ENCODE measurements at places on chromosomes 12 and 14.
A peak's percentile ranks its signal among the peaks of the same experiment; 100 is the strongest.

- no peak for DNase-seq
These were observed 134.4 kb downstream of the CFAP54 start for GRCh38 chr12:96623656-96624217.

DNA sequence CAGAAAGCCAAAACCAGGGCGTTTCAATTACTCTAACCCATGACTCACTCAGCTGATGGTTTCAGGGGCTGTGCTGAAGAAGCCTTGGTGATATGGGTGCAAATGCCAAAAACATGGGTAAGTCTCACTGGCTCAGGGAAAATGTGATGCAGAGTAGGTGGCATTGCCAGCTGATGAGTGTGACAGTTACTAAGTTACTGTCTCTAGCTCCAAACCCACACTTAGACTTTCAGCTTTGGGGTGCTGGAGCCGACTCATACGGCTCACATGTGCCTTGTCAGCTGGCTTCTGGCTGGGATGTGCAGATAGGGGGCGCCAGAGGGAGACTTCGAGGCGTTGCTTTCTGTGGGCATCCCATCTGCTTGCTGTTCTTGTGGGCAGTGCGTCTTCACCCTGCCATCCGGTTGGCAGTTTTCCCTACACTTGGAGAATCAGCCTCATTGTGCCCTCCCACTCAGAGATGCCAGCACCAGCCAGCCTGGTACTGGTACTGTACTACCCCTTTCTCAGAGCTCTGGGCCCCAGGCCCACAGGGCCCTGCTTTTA is 11.1 kb upstream of the KRT7 start:
- peak; percentile 57 for DNase-seq

DNA sequence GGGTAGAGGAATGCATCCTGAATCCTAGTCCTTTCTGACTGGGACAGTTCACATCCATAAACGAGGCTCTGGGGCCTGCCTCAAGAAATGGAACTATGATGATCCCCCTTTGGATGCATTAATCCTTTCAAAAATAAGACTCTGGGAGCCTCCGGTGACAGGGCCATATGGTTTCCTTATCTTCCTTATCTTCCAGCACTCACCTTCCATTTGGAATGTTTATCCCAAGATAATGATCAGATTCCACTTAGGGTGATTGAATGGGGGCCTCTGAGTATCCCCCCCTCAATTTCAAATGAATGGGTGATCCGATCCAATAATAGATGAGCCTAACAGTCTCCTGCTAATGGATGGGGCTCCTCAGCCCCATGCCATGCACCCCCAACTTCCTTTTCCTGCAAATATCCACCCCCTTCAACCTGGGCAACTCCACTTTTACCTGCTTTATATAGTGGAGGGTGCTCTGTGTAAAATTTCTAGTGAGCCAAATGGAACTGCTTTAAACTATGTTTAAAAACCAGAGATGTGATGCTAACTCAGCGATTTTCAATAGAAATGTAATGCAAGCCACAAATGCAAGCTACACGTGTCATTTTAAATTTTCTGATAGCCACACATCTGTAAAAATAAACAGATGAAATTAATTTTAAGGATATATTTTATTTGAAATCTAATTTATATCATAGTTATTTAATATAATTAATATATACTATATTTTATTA is 157.8 kb downstream of the ZFP36L1 start:
- no peak for DNase-seq

DNA sequence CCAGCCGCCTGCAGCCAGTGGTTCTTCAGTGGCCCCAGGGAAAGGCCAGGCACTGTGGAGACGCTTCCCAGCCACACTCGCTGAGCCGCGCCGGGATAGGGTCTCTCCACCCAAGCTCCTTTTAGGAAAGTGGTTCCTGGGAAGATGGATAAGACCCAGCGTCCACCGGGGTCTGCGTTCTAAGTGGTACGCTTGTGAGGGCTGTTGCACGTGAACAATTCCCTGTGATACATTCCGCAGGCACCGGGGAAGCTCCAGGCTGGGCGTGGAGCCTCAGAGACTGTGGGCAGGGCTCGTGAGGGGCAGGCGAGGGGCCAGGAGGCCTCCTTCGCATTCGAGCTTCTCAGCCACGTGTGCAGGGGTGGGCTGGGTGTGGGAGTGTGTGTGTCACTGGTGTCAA is 48.4 kb downstream of the GALNT9 start:
- no peak for DNase-seq

- no peak for DNase-seq
These were observed 20.0 kb downstream of the SLC15A4 start for GRCh38 chr12:128803788-128804187.

GRCh38 chr14:29955087-29955486 is 27.4 kb upstream of the PRKD1 start:
- no peak for DNase-seq

GRCh38 chr14:59325906-59326305 is 137.4 kb downstream of the DAAM1 start:
- DNase-seq = no peak

DNA sequence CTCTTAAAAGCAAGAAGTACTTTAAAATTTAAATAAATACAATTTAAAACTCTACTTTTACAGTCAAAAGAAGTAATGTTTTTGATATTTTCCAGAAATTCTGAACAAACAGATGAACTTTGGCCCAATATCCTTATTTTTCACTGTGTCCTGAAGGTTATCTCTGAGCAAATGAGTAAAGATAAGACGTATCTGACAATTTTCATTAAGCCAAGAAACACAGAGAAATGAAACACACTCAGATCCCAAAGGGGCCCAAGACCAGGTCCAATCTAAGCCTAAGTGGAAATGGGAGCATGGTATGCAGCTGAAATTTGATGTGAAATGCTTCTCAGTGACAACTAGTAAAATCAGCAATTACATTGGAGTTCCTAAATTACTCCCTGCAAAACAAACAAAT is 105.6 kb upstream of the COCH start:
- no peak for DNase-seq

DNA sequence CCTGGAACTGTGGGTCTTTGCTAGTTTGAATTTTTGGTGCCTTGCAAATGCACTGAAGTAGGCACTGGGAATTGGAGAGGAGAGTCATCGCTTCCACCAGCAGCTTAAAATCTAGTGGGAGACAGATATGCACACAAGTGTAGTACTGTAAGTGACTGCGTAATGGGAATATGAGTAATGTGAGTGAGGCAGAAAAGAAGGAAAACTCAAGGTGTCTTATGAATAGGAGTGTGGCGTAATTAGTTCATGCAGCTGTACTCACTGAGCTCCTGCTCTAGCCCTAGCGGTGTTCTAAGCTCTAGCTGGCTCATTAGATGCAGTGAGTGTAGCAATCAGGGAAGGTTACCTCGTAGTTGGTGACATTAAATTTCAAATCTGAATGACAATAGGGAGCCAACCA is 2.8 kb downstream of the TCP11L2 start:
- no peak for DNase-seq

GRCh38 chr12:28079539-28079938 is 107.0 kb upstream of the PTHLH start:
- no peak for DNase-seq

DNA sequence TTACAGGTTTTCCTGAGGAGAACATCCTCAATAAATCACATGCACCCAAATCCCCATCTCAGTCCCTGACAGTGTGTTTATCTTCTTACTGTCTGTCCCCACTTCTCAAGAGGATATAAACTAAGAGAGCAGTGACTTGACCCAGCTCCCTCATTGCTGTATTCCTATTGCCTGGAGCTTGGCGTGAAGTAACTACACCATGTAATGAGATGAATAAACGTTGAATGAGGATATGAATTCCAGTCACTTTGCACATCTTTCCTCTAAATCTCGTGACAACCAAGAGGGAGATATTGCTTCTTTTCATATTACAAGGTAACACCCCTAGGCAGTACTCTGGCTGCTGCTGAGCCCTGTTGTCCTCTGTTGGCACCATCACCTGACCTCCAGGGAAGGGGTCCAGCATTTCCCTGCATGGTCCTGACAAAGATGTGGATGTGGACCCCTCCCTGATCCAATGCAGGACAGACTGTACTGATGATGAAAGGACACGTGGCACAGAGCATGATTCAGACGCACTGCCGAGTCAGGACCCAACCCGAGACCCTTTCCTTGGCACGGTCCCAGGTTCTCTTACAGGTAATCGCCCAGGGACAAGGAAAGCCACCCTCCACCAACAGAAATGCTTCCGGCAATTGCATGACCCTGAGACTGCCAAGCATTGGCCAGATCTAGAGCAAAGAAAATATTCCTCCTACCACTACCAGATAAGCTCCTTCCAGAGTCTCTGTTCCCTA is 47.7 kb upstream of the CPM start:
- no peak for DNase-seq

DNA sequence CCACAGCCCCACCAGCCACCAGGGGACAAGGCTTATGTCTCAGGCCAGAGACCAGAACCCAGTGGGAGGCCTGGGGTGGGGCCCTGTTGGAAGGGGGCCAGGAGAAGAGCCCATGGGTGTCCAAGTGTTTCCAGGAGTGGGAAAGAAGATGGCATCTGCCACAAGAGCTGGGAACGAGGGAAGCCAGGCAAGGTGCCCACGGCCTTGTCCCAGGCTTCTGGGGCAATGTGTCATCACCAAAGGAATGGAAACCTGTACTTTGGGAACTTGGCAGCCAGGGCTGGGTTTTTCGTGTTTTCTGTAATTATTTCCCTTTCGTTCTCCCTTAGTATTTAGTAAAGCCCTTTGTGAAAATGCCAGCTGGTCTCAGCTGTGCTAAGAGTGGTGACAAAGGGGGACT is 5.3 kb upstream of the PGF start:
- no peak for DNase-seq

Data from fibroblast of skin of back (primary cell).